Suprapubic skin (tissue), 4 donors: ENCODE measurements at places on chromosomes 4 and X. TPM values are rescaled to one million over a fixed set of nuclear protein-coding genes. Genes with fewer than 3 reads are reported as not detected.
A peak's percentile ranks its signal among the peaks of the same experiment; 100 is the strongest.

GRCh38 chr4:15100994-15101695 lies 98.9 kb downstream of the CPEB2 start:
- H3K36me3 ChIP-seq, result no peaks in the 10 kb centered on the region
- no peak overlapping the region for H3K4me3 ChIP-seq
- no peak overlapping the region for H3K27ac ChIP-seq
- no peaks in the 10 kb centered on the region for H3K4me1 ChIP-seq
- no peak for DNase-seq

DNA sequence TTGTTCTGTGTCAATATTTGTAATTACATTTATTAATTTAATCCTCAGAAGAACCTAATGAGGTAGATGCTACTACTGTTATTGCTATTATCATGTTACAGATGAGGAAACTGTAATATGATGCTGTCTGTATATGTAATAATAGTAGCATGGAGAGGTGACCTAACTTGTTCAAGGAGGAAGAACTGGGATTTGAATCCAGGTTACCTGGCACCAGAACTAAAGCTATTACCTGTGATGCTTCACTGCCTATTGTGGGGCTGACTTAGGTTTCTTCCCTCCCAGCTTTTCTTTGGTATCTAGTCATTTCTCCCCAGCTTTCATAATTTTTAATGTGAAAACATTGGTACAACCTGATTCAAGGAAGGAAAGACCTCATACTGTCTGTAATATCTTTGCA lies 43.6 kb downstream of the RAPGEF2 start:
- no peak overlapping the region for H3K27ac ChIP-seq
- H3K4me1 ChIP-seq, result peaks cover 6% of the 10 kb centered on the region
- H3K27me3 ChIP-seq, result no peaks in the 10 kb centered on the region
- H3K4me3 ChIP-seq, result no peak overlapping the region
- no peaks in the 10 kb centered on the region for H3K36me3 ChIP-seq

DNA sequence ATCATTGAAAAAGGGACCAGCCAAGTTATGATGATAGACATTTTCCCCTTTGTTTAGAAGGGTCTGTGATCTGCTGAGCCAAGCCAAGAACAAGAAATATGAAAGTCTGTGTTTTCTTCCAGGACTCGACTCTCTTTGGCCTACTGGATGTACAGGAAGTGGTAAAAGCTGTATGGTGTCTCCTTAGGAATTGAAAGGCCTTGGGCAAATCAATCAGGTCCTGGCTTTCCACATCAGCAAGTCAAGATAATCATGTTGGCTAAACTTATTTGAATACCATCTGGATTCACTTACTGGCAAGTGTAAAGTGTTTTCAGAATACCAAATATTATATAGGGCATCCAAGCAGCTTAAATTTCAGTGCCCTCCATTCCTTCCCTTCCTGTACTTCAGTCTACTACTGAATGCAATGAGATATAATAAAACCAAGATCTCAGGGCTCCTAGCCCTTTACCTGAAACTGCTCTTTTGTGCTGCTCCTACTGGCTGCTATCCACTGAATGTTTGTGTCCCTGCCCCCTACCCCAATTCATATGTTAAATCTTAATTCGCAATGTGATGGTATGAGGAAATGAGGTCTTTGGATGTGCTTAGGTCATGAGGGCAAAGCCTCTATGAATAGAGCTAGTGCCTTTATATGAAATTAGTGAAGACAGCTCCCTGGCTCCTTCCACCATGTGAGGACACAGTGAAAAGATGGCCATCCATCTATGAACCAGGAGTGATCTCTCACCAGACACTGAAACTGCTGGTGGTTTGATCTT lies 578.0 kb downstream of the SPRY1 start:
- no peaks in the 10 kb centered on the region for H3K27me3 ChIP-seq
- H3K4me3 ChIP-seq, result no peak overlapping the region
- no peak for DNase-seq

DNA sequence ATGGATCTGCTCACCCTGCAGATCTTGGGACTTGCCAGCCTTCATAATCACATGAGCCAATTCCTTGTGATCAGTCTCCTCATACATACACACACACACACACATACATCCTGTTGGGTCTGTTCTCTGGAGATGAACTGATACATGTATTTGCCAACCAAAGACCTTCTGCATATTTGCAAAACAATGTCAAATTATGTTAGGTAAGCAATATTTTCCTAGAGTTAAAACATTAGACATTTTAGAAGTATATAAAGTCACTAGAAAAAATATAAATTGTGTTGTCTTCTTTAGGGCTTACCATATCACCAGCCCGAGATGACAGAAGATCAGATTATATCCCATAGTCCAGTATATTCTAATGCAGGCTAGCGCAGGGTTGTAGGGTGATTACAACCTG lies 156.0 kb downstream of the DCHS2 start:
- no peak overlapping the region for H3K4me3 ChIP-seq
- H3K4me1 ChIP-seq, result peaks cover 4% of the 10 kb centered on the region
- no peaks in the 10 kb centered on the region for H3K36me3 ChIP-seq
- peaks cover 25% of the 10 kb centered on the region for H3K27me3 ChIP-seq
- DNase-seq, result no peak
- no peak overlapping the region for H3K27ac ChIP-seq

- no peaks in the 10 kb centered on the region for H3K36me3 ChIP-seq
- DNase-seq, result no peak
- H3K27ac ChIP-seq, result no peak overlapping the region
- H3K4me3 ChIP-seq, result no peak overlapping the region
- no peaks in the 10 kb centered on the region for H3K27me3 ChIP-seq
Observed at GRCh38 chr4:2331519-2332200, 69.8 kb upstream of the MXD4 start.

GRCh38 chrX:107596651-107597050 lies 31.7 kb upstream of the PRPS1 start:
- H3K4me3 ChIP-seq, result no peak overlapping the region
- H3K27me3 ChIP-seq, result no peaks in the 10 kb centered on the region
- no peaks in the 10 kb centered on the region for H3K4me1 ChIP-seq
- no peak overlapping the region for H3K27ac ChIP-seq

DNA sequence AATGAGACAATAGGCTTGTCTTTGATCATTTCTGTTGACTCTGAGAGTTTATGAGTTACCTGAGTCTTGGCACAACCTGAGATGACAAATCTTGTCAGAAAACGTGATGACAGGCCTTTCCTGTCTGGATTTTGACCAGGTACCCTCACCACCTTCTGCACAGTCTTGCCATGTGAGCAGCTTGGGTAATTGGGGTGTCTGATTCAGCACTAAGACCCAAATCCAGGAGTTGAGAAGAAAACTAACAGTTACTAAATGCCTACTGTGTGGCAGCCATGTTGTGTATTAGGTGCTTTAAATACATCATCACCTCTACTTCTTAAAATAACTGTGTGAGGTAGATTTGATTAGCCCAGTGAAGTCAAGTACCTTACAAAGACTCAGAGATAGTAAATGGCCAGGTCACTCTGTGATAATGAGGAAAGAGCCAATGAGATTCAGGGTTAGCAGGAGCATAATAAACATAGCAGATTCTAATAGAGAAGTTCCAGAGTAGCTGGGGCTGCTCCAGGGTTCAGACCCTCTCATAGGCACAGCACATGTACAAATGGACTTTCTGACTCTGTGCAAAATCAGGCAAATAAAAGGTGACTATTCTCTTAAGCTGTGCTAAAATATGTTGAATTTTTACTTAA lies 2.8 kb downstream of the EREG start:
- no peak for DNase-seq
- no peak overlapping the region for H3K4me3 ChIP-seq
- H3K27me3 ChIP-seq, result peaks cover 21% of the 10 kb centered on the region

DNA sequence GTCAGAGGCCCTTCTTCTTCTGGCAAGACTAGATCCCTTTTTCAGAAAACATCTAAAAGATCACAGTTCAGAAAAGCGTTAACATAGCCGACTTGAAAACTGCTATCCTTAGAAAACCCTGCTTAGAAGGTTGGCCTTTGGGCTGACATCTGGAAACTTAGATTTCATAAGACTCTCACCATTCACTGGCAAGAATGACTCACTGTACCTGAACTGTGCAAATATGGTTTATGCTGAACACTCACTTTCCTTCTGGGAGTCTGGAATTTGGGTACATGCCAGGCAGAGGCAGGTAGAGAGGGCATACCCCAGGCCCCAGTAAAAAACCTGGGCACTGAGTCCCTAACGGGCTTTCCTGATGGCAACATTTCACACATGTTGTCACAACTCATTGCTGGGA lies 88.8 kb upstream of the GPC3 start:
- no peak overlapping the region for H3K4me3 ChIP-seq
- H3K27me3 ChIP-seq, result no peaks in the 10 kb centered on the region
- no peaks in the 10 kb centered on the region for H3K4me1 ChIP-seq
- H3K36me3 ChIP-seq, result no peaks in the 10 kb centered on the region

- peak overlapping the region; percentile 3 for H3K4me3 ChIP-seq
- H3K27me3 ChIP-seq, result no peaks in the 10 kb centered on the region
- DNase-seq, result no peak
- H3K27ac ChIP-seq, result no peak overlapping the region
- no peaks in the 10 kb centered on the region for H3K4me1 ChIP-seq
Observed at GRCh38 chr4:165301833-165302232, 25.6 kb upstream of the MSMO1 start.

PAGE5 gene
- total RNA-seq, result not detected

ADH4 gene
- 0.98 TPM for total RNA-seq
